H54 (cell line): ENCODE measurements at places on chromosomes 7 and 10.

DNA sequence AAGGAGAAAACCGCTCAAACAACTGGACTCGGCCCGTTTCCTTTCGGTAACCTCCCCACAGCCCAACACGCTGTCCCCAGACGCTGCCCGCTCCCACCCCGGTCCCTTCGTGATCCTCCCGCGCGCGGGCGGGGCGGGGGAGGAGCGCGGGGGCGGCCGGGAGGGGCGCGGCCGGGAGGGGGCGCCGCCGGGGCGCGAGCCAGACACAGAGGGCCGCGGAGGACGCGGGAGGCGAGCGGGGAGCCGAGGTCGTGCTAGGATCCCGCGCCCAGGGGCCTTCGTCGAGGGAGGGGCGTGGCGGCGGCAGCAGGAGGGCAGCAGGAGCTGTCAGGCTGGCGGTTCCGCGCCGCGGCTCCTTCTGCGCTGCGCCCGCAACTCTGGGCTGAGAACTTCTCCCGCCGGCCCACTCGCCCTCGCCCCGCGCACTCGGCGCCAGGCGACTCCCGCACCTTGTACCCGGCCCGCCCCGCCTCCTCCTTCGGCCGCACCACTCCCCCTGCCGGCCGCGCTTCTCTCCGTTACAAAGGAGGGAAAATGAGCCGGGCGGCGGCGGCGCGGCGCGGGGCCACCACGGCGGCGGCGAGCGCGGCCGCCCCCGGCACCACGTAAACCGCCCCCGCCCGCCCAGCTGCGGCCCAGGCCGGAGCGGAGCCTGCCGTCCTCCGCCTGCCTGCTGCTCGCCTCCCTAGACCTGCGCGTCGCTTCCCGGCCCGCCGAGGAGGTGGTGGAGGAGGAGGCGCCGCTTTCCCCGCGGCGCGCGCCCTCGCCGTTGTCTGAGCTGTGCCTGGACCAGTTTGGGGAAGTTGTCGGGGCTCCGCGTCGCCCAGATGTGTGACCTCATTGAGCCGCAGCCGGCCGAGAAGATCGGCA is at the start of gene CDK14:
Gene CDK14, plus strand, starts transcription at position 521 of the 870 bp plus-strand sequence. Its CDS starts 307 bp downstream, at position 828.
- DNase-seq, result peak; percentile 63

DNA sequence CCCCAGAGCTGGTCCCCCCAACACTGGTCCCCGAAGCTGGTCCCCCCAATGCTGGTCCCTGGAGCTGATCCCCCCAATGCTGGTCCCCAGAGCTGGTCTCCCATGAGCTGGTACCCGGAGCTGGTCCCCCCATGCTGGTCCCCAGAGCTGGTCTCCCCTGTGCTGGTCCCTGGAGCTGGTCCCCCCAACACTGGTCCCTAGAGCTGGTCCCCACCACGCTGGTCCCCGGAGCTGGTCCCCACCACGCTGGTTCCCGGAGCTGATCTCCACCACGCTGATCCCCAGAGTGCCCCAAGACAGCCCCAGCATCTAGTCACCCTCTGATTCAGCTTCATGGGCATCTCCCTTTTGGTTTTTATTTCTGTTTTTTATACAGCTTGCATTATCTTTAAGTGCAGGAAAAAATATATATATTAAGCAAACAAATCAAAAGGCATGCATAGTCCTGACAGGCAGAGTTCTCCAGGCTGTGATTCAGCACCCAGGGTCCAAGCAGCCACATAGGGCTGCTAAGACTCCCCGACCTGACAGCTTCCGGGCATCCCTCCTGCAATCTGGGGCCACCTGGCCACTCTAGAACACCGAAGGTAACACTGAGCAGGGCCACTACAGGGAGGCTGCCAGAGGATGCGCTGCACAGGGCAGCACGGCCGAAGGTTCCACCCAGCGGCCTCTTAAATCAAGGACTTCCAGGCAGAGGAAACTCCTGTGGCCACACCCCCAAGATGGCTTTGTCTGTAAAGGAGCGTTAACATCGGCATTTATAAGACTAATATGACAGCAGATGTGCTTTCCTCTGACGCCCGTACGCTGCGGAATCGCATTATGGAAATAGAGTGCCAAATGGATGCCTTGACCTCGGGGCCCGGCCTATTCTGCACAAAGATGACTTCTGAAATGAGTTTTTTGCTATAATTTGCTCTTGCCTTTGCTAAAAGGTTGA is 215.0 kb downstream of the PTPRN2 start:
- no peak for DNase-seq

- DNase-seq, result no peak
Measured at GRCh38 chr7:141551782-141552181, 572 bp downstream of the AGK start.

- DNase-seq, result no peak
Measured at GRCh38 chr7:158847451-158847866, 8.9 kb upstream of the DYNC2I1 start.

DNA sequence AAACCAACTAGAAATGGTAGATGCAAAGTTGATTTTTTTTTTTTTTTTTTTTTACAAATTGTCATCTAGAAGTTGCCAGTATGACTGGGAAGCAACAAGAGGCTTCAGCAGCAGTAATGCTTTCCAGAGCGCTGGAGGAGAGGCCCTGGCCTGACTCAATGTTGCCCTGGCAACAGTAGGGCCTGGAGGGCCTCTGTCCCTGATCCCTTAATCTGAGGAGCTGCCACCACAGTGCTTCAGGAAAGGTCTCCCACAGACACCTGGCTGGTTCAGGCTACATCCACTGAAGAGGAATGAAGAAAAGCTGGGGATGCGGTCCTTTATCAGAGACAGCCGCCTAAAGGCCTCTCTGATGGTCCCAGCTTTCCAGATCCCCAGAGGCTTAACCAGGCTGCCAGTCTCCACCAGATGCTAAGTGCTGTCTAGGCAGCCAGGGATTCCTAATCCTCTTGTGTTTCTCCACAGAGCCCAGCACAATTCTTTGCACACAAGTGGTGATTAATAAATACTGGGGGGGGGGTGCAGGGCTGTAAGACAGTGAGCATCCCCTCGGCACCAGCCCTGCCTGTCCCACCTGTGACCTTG is 33.7 kb downstream of the ZNF777 start:
- DNase-seq, result no peak

DNA sequence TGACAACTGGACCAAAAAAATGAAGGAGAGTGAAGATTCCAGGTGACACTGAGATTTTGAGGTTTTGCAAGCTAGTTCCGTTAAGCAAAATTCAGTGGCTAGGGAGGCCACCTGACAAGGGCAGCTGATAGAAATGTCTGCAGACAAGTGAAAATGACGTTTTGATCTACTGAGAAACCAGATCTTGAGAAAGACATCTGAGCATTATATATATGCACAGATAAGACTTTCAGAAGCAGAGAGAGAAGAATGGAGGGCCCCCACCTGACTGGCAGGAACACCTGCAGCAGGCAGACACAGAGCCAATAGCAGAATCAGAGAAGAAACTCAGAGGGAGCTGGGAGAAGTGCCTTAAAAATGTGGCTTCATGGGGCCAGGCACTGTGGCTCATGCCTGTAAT is 76.1 kb upstream of the LRGUK start:
- DNase-seq, result no peak

DNA sequence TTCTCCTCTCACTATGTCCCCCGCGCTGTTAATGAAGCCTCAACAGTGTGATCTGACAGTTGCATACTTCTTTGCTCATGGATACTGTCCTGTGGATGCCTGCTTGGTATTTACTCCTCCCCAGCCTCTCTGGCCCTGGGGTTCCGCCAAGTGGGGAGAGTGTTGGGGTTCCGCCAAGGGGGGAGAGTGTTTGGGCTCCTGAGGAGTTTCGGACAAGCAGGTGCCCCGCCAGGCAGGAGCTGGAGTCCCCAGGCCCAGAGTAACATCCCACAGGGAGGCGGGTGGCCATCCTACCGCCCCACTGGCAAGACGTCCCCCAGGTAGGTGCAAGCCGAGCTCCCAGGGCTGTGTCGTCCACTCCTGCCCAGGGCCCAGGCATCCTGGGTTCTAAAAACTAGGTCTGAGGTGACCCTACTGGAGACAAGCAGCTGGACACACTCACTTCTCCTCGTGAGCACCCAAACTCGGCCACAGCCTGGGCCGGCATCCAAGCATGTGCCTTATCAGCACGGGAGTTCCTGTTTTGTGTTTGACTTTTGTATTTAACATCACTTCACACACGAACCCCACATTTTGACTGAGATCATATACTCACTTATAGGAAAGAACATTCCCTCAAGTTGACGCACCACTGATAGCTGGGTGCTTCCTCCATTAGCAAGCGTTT is 34.2 kb downstream of the CAMK2B start:
- no peak for DNase-seq

- DNase-seq, result no peak
Measured at GRCh38 chr10:124568339-124568738, 106.7 kb downstream of the LHPP start.

GRCh38 chr7:95478272-95479037 is 7.3 kb upstream of the ASB4 start:
- no peak for DNase-seq

GRCh38 chr10:25226775-25227682 is 52.2 kb downstream of the GPR158 start:
- peak; percentile 1 for DNase-seq

- no peak for DNase-seq
Measured at GRCh38 chr10:15155978-15156656, 12.4 kb downstream of the NMT2 start.

GRCh38 chr7:150514748-150515222 is at the start of gene GIMAP7:
GIMAP7 (plus strand) TSS chr7:150514872; CDS start chr7:150519975, 5,103 bp downstream.
- DNase-seq, result no peak

DNA sequence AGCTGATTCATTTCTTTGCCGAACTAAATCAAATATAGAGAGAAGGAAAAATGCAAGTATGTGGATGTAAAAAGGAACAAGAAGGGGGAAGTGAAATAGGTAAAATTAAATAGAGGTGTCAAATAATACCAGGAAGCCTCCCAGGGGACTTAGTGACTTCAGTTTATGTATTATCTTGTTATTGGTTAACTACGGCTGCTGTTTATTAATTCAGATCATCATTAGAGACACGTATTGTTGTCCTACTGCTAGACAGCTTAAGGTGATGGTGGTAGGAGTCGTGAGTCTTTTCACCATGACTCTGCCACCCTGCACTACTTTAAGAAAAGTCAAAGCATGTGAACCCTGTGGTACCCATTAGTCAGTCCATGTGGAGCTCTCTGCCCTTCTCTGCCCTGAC is 289.1 kb downstream of the PRKG1 start:
- DNase-seq, result no peak

DNA sequence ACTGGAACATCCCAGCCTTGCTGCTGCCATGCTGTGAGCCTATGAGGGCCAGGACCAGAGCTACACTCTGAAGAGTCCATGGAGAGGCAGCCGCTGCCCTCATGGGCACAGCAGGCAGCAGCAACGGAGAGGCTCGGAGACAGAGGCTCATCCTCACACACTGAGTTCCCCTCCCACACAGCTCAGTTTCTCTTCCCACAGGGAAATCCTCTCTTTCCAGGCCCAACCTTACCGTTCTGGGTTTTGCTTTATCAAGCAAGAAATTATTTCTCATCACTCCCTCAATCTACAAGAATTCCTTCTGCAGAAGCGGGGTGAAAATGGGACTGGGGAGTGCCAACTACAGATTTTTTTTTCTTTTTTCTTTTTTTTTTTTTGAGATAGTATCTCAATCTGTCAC is 36.6 kb downstream of the GOLGA7B start:
- DNase-seq, result no peak

- DNase-seq, result no peak
Measured at GRCh38 chr7:129746857-129747529, 135.5 kb downstream of the NRF1 start.

- no peak for DNase-seq
Measured at GRCh38 chr7:47180516-47180826, 401.4 kb downstream of the TNS3 start.

- DNase-seq, result no peak
Measured at GRCh38 chr7:150657526-150657925, 25.3 kb upstream of the GIMAP6 start.

- no peak for DNase-seq
Measured at GRCh38 chr10:114686013-114686412, 27.9 kb upstream of the ABLIM1 start.

DNA sequence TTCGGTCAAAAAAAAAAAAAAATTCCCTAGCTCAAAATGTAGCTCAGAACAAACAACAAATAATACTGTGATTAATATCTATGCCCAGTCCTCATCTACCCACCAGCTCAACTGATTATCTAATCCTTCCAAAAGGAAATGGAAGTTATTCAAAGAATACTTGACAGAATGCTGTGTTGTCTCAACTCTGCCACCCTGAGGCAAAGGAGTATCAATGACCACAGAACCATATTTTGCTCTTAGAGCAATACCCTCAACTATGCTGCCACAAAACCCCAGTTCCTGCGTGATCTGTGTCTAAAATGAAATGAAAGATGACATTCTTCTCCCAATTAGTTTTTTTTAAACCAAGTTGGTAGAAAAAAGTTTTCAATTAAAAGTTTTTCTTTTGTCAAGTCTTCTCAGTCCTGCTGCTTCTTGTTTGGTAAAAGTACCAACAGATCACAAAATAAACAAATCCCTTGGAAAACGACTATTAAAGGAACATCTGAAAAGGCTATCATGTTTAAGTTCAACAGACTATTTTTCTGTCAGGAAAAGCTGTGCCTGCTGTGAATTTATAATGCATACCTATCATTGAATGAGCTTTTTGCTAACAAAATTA is 21.6 kb downstream of the RBM28 start:
- DNase-seq, result no peak

GRCh38 chr10:45456822-45457221 is 82.8 kb downstream of the ALOX5 start:
- no peak for DNase-seq

- no peak for DNase-seq
Measured at GRCh38 chr7:73919694-73920375, 58.9 kb downstream of the TMEM270 start.

DNA sequence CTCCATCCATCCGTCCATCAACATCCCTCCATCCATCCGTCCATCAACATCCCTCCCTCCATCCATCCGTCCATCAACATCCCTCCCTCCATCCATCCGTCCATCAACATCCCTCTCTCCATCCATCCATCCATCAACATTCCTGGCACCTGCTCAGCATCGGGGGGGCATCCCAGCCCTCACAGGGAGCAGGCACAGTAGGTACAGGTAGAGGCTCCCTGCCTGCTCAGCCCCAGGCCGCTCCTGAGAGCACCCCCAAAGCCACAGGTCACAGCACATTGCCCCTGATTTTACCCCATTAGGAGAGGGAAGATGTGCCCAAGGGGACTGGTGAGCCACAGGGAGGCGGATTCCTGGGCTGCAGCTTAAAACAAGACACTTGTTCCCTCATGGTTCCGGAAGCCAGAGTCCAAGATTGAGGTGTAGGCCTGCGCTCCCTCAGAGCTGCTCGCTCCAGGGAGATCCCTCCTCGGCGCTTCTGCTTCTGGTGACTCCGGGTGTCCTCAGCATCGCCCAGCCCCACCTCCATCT is 21.1 kb upstream of the CFAP46 start:
- no peak for DNase-seq

- DNase-seq, result no peak
Measured at GRCh38 chr7:104883248-104883717, 130.7 kb upstream of the KMT2E start.

GRCh38 chr7:22672846-22673680 is 53.9 kb upstream of the IL6 start:
- no peak for DNase-seq

- DNase-seq, result peak; percentile 78
Measured at GRCh38 chr10:70475661-70476060, 2.9 kb upstream of the PALD1 start.
